A549 (cell line): ENCODE measurements at places on chromosomes 12 and 14.

- DNase-seq, result no peak
Measured at GRCh38 chr12:111149299-111149698, 219.6 kb downstream of the PHETA1 start.

DNA sequence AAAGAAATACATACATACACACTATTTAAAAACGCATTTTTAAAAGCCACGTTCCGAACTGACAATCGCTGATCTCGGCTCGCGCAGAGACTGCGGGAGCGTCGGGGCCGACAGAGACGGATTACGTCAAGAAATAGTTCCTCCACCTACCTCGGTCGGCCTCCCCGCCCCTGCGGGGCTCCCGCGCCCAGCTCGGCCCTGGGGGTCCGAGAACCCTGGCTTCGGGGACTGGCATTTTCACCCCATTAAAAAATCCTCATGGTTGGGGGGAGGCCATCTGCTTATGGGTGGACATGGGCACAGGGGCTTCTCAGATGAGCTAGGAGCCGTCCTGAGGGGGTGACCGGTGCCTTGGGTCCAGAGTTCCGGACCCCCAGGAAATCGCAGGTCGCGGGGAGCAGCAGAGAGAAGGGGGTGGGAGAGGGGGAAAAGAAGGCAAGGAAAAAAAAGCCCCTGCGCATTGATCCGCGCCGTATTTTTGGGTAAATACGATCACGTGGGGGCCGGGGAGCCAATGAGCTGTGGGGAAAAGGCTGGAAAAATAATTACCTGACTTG lies 324 bp upstream of the HOXC9 start:
- DNase-seq, result peak; percentile 92

DNA sequence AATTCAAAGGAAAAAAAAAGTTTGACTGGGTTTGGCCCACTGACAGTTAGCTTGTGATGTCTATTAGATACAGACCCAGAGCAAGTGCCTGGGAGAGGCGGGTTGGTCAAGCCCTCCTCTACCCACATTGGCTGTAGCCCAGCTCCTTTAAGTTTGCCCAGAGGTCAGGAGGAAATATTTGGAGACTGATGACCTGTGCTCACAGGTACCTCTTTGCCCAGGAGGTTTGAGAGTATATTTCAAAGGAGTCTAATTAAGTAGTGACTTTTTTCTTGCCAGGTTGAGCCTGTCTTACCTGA lies 21.8 kb upstream of the PDE1B start:
- no peak for DNase-seq

DNA sequence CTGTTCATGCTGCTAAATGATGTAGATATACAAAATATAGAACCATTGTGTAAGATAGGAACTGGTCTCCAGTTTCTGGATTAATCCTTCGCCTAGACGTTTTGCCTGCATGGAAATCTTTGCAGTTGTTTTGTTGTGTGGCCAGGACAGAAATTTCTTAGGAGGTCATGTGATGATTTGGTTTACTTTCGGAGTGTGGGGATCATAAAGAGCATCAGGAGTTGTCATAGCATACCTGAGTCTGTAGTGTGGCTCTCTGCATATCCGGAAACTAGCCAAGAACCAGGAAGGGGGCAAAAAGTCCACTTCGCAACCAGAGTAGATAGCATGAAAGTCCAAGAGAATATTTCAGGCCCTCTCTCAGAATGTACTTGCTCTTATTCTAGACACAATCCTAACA lies 3.1 kb downstream of the SAMD4A start:
- no peak for DNase-seq

- DNase-seq, result no peak
Measured at GRCh38 chr12:47105914-47106674, 26.3 kb upstream of the AMIGO2 start.

DNA sequence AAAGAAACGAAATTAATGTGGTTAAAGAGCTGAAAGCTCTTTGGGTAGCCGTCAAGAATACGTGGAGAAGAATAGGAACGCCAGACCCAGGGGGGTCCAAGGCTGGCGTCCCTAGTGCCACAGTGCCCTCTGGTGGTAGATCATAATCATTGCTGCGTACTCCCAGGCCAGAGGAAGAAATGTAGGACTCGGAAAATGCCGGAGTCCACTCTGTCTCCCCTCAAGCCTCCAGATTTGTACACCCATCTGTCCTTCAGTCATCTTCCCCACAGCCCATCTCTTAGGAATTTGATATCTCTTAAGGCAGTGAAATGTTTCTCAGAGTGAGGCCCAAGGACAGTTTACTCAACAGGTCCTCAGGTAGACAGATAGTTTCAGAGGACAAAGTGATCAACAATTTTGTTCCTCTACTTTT lies 25.4 kb upstream of the PLEKHG6 start:
- peak; percentile 95 for DNase-seq

DNA sequence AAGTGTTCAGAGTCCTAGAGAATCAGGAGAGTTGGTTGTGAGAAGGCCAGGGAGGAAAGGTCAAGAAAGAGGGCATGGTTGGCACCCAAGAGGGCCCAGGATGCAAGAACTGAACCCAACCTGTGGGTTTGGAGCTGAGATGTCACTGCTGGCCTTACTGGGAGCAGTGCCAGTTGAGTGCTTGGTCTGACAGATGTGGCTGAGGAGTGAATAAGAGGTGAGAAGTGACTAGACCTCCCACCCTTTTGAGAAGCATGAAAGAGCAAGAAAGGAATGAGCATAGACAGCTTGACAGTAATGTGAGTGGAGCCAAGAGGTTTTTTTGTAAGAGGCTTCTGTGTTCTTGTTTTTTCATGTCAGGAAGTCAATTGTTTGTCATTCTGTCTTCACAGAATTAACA lies 95.3 kb downstream of the FGD4 start:
- DNase-seq, result no peak

- peak; percentile 90 for DNase-seq
Measured at GRCh38 chr12:89507015-89507824, 17.4 kb downstream of the GALNT4 start.

DNA sequence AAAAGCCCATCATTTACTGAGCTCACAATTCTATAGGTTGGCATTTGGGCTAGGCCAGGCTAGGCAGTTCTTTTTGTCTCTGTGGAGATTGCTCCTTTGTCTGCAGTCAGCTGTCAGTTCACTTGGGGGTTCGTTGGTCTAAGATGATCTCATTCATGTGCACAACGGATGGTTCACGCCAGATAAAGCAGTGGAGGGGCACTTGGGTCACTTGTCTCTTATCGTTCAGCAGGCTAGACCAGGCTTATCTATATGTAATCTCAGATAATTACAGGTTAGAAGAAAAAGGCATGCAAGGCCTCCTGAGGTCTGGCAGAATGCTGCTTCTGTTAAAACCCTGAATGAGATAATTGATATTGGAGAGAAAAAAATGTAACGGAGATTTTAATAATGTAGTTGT lies 119.0 kb upstream of the ATP2B1 start:
- DNase-seq, result no peak

- no peak for DNase-seq
Measured at GRCh38 chr14:94945615-94946014, 175.7 kb upstream of the GSC start.

- DNase-seq, result no peak
Measured at GRCh38 chr14:78070344-78070743, 99.8 kb upstream of the NRXN3 start.

- no peak for DNase-seq
Measured at GRCh38 chr14:82528016-82528415, 994.4 kb upstream of the SEL1L start.

GRCh38 chr12:49548822-49549648 lies 10.2 kb downstream of the KCNH3 start:
- DNase-seq, result no peak

DNA sequence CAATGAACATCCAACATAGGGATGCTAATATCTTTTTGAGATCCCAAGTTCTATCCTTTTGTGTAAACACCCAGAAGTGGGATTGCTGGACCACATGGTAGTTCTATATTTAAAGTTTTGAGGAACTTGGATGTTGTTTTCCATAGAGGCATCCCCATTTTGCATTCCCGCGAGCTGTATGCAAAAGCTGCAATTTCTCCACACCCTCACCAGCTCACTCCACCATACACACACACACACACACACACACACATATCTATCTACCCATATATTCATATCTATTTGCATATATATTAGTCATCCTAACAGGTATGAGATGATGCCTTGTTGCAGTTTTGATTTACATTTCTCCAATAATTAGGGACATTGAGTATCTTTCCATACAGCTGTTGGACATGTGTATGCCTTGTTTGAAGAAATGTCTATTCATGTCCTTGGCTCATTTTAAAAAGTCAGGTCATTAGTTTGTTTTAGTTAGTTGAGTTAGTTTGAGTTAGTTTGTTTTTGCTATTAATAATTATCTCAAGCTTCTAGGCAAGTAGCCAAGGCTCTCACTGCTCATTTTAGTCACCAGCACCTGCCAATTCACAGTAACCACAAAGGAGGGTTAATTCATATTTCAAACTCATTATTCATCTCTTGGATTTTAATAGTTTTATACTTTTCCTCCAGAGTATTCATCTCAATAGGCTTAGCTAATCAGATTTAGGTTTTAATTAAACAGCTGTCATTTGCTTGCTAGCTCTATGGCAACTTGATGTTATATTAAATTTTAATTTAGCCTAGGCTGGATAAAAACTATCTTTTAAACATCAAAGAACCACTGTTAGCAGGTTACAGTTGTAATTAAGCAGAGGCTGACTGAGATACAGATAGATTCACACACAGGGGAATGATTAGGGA lies 1435.9 kb upstream of the TMEM132C start:
- no peak for DNase-seq

DNA sequence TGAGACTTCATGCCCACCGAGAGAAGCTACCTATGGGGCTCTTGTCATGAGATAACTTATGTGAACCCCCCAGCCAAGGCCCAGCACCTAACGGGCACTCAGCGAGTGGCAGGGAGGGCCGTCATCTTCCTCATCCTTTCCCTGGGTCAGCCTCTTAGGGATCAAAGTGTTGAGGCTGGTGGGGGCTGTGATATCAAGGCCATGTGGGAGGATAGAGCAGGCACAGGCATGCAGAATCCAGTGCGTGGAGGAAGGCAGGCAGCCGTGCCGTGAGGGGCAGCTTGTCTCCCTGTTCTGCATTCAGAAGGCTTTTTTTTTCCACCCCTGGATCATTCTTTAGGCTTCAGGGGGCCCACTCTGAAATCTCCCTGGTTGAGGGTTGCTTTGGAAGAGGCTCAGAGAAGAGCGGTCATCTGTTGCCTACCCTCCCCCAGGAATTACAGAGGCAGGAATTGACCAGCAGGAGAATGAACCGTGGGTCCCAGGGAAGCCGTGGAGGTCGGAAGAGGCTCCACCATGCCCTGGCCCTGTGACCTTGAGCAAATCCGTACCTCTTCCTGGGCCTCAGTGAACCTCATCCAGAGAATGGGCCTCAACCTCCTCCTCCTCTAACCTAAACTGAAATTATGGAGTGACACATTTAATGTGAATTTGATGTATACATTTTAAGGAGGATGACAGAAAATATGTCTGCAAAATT lies 62.8 kb downstream of the BEGAIN start:
- no peak for DNase-seq

GRCh38 chr14:92589213-92589852 lies 75.8 kb downstream of the RIN3 start:
- no peak for DNase-seq

DNA sequence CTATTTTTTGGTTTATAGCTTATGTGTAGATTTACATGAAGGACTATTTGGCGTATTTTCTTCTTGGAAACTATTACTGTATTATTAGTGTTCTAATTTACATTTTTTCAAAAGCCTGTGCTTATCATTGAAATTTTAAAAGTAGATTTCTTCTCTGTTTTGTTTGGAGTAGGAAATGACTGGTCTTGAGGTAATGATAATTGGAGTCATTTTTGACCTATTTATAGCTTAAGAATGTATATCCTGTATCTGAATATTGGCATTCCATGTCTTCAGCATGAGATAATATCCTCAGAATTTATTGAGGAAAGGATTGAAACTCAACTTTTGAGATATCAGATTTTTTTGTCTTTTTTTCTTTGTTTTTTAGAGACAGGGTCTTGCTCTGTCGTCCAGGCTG lies 193.4 kb downstream of the ERC1 start:
- DNase-seq, result no peak

GRCh38 chr12:31507966-31508365 lies 83.0 kb downstream of the DENND5B start:
- no peak for DNase-seq

GRCh38 chr14:70008284-70009262 lies 129.4 kb downstream of the SMOC1 start:
- DNase-seq, result no peak

DNA sequence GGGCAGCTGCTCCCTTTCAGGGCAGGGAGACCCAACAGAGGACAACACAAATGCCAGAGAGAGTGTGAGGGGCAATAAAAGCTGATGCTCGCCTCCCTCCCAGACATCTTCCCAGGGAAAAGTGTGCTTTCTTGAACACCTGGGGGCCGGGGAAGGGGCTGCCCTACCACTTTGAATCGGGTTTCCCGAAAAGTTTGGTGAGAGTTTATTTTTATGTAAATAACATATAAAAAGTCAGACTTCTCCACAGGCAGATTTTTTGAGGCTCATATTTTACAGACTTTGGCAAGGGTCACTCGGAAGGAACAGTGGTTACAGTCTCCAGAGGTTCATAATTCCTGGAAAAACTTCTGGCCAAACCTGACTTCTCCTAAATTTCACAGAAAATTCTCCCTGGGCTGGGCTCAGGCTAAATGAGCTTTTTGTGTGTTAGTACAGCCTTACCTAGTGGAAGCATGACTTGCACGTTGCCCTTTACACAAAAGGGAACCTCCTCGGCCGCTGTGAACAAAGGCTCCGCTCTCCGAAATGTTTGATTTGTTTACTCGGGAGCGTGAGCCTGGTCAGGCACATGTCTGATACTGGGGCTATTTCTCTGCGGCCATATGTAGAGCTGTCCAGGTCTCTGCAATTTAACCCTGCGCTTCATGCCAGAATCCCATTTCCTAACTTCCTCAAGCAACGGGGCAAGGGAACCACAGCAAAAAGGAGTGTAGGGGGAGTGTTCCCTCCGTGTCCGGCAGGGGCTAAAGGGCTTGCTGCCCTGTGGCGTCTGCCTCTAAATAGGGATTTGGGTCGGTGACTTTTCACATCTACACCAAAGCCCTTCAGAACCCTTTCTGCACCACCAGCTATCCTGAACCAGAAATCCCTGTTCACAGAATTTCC lies 3.4 kb downstream of the RTL1 start:
- DNase-seq, result no peak

DNA sequence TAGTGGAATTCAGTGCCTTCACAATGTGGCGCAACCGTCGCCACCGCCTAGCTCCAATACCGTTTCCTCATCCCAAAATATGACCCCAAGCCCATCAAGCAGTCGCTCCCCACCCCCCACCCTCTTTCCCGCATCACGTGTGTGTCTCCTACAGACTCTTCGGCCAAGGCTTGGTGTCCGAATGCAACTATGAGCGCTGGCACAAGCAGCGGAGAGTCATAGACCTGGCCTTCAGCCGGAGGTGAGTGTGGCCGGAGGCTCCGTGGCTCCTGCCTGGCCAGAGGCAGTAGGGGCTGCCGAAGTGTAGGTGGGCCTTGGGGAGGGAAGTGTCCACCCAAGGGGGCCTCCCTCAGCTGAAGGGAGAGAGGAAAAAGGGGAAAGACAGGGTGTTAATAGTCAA lies 15.8 kb downstream of the CYP46A1 start:
- no peak for DNase-seq

- DNase-seq, result no peak
Measured at GRCh38 chr14:73209953-73210352, 27.4 kb upstream of the PAPLN start.
